ENCODE measurements at places on chromosomes 7 and 10. TPM values are rescaled to one million over a fixed set of nuclear protein-coding genes. Genes with fewer than 3 reads are reported as not detected.

The TLX1 gene
- not detected for total RNA-seq

The DDX56 gene
- 59.4 TPM for total RNA-seq

The RFC2 gene
- 17.9 TPM for total RNA-seq

The NPC1L1 gene
- total RNA-seq, result not detected

The KIAA1549 gene
- total RNA-seq, result 16.4 TPM

The RAB19 gene
- 0.93 TPM for total RNA-seq

The CDHR3 gene
- 4.8 TPM for total RNA-seq

The STRIP2 gene
- 19.6 TPM for total RNA-seq

The FFAR4 gene
- not detected for total RNA-seq

The AMPH gene
- 62.7 TPM for total RNA-seq

The FAM25G gene
- total RNA-seq, result not detected

The VAX1 gene
- 0.33 TPM for total RNA-seq

The TMEM72 gene
- total RNA-seq, result 3.5 TPM

The PDZD7 gene
- total RNA-seq, result 2.1 TPM

The GFRA1 gene
- 62.2 TPM for total RNA-seq

The ARID5B gene
- 42.7 TPM for total RNA-seq

The WDFY4 gene
- total RNA-seq, result 3.5 TPM

The KLF14 gene
- 0.16 TPM for total RNA-seq

The EFCAB10 gene
- total RNA-seq, result 0.99 TPM

The OGDHL gene
- 15.8 TPM for total RNA-seq

The PROSER2 gene
- total RNA-seq, result 7.4 TPM

The ZNF853 gene
- total RNA-seq, result 20.7 TPM

The DNMBP gene
- 27.4 TPM for total RNA-seq

The CHST12 gene
- 16.9 TPM for total RNA-seq

The IMMP2L gene
- total RNA-seq, result 19.1 TPM

The RAPGEF5 gene
- total RNA-seq, result 90.2 TPM

The PDK4 gene
- 8.9 TPM for total RNA-seq

The CTNNA3 gene
- 9.3 TPM for total RNA-seq

The GRID1 gene
- 10.0 TPM for total RNA-seq

The PHKG1 gene
- 4.7 TPM for total RNA-seq

The MYOF gene
- 59.4 TPM for total RNA-seq

The SPDYE9 gene
- not detected for total RNA-seq

The SUN3 gene
- not detected for total RNA-seq

The CABCOCO1 gene
- total RNA-seq, result 2.5 TPM

The CELF2 gene
- total RNA-seq, result 84.2 TPM

The PIP gene
- not detected for total RNA-seq

The HTR7 gene
- total RNA-seq, result 1.2 TPM

The LRMDA gene
- 14.8 TPM for total RNA-seq

The SSC4D gene
- total RNA-seq, result 1.5 TPM

The CREB5 gene
- total RNA-seq, result 40.2 TPM

The SFTPA1 gene
- total RNA-seq, result not detected

The CADPS2 gene
- 29.2 TPM for total RNA-seq

The A1CF gene
- not detected for total RNA-seq

The CCNY gene
- 55.7 TPM for total RNA-seq

The TCTN3 gene
- 31.3 TPM for total RNA-seq
